ENCODE measurements at places on chromosomes 11 and 22. TPM values are rescaled to one million over a fixed set of nuclear protein-coding genes. Genes with fewer than 3 reads are reported as not detected.

Gene CSTPP1
- total RNA-seq: 11.3 TPM

DNA sequence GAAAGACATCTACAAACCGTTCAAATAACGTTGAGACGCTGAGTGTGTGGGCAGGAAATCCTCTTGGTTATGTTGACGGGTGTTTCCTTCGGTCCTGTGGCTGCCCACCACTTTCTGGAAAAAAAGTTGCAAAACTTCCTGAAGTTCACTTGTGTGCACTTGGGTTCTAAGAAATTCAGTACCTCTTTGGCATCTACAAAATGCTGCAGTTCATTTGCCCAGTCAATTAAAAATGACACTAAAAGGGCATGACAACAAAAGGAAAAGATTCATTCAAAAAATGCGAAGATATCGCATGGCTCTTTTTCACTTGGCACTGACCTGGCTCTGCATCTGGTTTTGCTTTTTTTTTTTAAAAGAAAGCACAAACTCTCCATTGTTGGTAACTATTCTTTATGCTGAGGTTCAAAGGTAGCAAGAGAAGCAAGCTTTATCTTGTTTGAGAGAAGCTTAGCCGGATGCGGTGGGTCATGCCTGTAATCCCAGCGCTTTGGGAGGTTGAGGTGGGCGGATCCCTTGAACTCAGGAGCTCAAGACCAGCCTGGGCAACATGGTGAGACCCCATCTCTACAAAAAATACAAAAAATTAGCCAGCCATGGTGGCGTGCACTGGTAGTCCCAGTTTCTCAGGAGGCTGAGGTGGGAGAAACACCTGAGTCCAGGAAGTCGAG is 10.6 kb upstream of the XBP1 start:
- H3K27ac ChIP-seq: no peak overlapping the region
- no peaks in the 10 kb centered on the region for H3K36me3 ChIP-seq
- DNase-seq: no peak
- no peaks in the 10 kb centered on the region for H3K4me1 ChIP-seq

DNA sequence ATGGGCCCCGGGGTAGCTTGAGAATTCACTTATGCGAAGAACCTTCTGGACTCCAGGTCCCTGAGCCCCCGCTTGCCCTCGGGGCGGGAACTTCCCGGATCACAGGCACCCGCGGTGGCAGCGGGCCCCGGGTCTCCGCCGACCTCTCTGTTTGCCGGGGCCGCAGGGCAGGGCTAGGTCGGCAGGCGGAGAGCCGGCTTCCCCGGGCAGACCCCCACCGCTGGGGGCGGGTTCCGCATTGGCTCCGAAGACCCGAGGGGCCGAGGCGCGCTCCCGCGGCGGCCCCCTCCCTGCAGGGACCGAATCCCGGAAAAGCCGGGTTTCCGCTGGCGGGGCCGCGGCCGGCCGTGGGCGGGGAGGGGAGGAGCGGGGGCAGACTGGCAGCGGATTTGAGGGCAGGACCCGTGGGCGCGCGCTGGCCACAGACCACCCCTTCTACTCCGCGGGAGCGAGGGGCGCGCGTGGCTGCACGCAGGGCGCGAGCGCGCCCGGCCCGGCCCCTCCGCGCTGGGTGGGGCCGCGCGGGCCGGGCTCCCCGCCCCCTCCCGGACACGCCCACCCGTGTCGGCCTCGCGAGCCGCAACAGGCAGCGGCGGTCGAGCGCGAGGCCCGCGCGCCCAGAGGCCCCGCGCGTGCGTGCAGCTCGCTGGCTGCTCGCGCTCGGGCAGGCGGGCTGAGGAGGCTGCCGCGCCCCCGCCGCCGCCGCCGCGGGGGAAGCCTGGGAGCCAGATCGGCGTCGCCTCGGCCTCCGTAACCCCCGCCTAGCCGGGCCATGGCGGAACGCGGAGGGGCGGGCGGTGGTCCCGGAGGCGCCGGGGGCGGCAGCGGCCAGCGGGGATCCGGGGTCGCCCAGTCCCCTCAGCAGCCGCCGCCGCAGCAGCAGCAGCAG is at the start of gene PACS1:
TSS of gene PACS1 (plus strand) at position 558 of the 889 bp plus-strand sequence. CDS start at position 773, 215 bp downstream.
- peak within 1 kb of the TSS; percentile 99 for H3K4me3 ChIP-seq
- H3K27me3 ChIP-seq: no peaks in the 10 kb centered on the region
- H3K4me1 ChIP-seq: peaks cover 39% of the 10 kb centered on the region
- H3K36me3 ChIP-seq: peaks cover 80% of the 10 kb centered on the region
- H3K27ac ChIP-seq: peak within 1 kb of the TSS; percentile 90

DNA sequence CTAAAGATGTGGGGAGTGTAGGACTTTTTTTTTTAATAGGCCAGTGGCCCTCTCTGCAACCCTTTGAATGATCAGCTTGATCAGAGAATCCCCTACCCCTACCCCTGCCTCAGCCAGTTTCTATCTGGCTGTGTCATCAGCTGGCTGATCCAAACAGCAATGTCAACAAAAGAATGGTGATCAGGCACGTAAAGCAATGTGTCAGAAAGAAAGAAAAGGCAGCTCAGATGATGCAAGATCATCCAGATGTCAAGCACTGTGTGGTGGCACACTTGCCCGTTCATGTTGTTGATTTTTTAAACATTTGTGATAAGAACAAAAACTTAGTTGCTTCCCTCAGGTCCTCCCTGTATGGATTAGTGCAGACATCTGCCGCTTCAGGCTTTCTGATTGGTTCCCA is 26.3 kb upstream of the EHF start:
- H3K36me3 ChIP-seq: no peaks in the 10 kb centered on the region
- H3K4me3 ChIP-seq: no peak overlapping the region
- no peaks in the 10 kb centered on the region for H3K27me3 ChIP-seq
- no peak for DNase-seq

DNA sequence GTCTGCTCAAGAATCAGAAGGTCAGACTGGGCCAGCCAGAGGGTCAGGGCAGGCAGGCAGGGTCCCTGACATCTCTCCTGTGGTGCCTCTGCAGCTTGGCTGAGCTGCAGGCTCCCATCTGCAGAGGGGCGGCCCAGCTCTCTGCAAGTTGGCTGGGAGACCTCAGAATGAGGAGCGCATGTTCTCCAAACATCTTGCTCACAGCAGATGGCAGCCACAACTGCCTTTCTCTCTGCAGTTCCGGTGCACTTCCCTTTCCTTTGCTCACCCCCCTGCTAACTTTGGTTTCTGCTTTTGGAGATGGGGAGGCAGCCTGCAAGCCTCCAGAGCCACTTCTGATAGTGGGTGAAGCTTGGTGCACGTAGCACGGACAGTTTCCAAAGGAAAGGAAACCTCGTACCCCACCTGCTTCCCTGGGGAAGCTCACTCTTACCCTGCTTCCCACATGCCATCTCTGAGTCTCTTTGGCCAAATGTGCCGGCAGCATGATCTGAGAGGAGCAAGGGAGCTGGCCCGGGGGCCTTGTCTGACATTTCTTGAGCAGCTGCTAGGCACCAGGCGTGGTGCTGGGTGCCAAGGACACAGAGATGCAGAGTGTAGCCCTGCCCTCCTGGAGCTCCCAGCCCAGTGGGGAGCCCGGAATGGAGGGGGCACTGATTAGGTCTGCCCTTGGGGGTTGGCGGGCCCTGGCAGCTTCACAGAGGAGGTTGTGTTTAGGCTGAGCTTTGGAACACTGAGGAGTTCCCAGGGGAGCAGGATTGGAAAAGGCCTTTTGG is 18.2 kb downstream of the DAGLA start:
- no peak overlapping the region for H3K4me3 ChIP-seq
- H3K4me1 ChIP-seq: peaks cover 38% of the 10 kb centered on the region
- no peaks in the 10 kb centered on the region for H3K27me3 ChIP-seq
- H3K36me3 ChIP-seq: no peaks in the 10 kb centered on the region
- no peak for DNase-seq

DNA sequence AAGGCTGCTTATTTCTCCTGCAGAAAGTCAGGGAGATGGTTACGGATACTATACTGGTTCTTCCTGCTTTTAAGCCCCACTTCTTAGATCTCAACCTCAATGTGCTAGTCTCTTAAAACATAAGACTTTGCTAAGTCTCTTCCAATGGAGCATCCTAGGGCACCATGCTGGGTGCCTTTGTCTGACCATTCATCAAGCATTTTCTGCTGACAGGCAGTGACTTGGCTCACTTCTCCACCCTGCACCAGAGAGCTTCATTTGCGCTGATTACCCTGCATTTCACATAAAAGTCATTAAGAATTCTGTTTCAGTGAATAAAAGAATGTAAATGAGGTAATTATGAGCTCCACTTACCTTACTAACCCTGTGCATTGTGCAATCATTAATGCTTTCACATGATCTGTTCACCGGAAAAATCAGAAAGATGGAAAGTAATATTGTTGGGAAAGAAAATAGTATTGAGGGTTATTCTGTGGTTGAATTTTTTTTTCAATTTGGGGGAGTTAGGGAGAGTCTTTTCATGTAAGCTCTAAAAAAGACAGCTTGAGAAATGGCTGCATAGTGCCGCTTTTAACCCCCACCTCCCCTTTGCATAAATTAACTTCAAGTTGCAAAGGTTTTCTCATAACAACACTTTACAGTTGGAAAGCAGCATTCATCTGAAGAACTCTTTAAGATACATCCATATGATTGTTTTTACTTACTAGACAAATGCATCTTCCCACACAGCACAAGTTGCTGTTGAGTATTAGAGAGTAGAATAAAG is 677.3 kb upstream of the KIRREL3 start:
- no peaks in the 10 kb centered on the region for H3K4me1 ChIP-seq
- no peaks in the 10 kb centered on the region for H3K36me3 ChIP-seq
- H3K27me3 ChIP-seq: no peaks in the 10 kb centered on the region
- no peak overlapping the region for H3K27ac ChIP-seq

DNA sequence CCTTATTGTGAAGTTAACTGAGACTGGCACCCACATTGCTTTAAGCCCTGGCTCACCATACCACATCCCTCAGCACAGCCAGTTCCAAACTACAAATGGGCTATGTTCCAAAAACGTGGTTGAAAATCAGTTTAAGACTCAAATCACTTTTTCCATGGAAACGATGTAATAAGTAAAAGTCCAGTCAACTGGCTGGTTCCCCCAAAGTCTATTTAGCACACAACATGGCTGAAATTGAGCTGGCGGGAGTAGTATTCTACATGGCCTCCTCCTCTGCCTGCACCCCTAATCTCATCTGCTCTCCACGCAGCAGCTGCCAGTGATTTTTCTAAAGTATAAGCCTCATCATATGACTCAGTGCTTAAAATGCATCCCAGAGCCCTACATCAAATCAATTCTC is 40.9 kb upstream of the BIRC3 start:
- no peak overlapping the region for H3K27ac ChIP-seq
- no peak for DNase-seq
- H3K4me3 ChIP-seq: no peak overlapping the region
- H3K36me3 ChIP-seq: no peaks in the 10 kb centered on the region

- peaks cover 23% of the 10 kb centered on the region for H3K4me1 ChIP-seq
- no peak overlapping the region for H3K27ac ChIP-seq
- no peaks in the 10 kb centered on the region for H3K27me3 ChIP-seq
- H3K36me3 ChIP-seq: peaks cover 3% of the 10 kb centered on the region
- no peak for DNase-seq
- no peak overlapping the region for H3K4me3 ChIP-seq
These were observed 48.2 kb downstream of the NECTIN1 start for GRCh38 chr11:119680541-119681360.

GRCh38 chr11:19984048-19984742 is 176.1 kb downstream of the DBX1 start:
- no peak overlapping the region for H3K4me3 ChIP-seq
- H3K27me3 ChIP-seq: no peaks in the 10 kb centered on the region
- H3K4me1 ChIP-seq: peaks cover 26% of the 10 kb centered on the region
- no peak overlapping the region for H3K27ac ChIP-seq

DNA sequence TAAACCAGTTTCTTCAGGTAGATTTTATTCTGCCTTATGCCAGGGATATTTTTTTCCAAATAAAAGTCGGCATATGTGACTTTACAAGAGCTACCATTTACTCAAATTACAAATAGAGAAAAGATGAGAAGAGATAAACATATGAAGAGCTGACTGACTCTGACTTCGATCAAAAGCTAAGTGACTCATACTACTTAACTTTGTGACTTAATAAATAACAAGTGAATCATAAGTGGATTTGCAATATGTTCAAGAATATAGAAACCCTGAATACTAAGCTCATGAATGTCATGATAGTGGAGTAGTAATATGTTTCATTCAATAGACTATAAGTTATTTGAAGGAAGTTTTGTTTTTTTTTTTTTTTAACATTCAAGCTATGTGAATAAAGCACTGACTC is 130.5 kb upstream of the ANO3 start:
- H3K4me3 ChIP-seq: no peak overlapping the region
- DNase-seq: no peak
- no peak overlapping the region for H3K27ac ChIP-seq
- no peaks in the 10 kb centered on the region for H3K36me3 ChIP-seq
- no peaks in the 10 kb centered on the region for H3K27me3 ChIP-seq

DNA sequence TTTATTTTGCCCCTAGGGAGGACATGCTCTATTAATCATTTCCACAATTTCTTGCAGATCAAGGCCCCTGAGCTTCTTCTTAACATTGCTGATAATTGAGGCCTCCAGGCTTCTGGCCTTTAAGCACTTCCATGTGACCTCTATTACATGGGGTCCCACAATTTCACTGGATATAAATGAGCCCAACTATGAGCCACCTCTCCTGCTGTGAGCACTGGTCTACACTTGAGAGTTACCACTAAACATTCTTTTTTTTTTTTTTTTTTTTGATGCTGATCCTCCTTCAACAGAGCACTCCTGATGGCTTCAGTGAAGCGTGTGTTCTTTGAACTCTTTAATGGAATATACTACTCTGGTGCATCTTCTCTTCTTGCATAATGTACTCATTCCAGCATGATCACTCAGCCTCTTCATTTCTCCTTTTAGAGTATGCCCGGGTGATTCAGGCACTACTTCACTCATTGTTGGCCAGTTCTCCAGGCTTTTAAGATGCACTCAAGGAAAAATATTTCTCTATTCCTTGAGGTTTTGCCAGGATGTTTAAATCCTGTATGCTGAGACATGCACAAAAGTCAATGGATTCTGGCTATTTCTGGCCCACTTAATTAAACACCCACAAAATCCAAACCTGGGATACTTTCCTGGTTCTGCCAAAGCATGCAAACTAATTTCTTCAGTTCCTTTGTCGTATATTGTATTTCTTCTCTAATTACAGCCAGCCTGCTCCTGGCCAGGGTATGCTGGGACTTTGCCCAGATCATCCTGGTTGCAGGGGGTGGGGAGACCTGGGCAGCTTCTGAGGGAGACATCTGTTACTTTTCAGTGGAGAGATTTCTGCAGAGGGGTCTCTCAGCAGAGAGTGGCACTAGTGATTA is 257.8 kb upstream of the LUZP2 start:
- H3K4me3 ChIP-seq: no peak overlapping the region
- H3K27ac ChIP-seq: no peak overlapping the region

Gene NNMT
- 173 TPM for total RNA-seq

Gene SLC22A6
- total RNA-seq: not detected

Data from SJSA1 (cell line).